ENCODE measurements at places on chromosomes 1 and 21.

DNA sequence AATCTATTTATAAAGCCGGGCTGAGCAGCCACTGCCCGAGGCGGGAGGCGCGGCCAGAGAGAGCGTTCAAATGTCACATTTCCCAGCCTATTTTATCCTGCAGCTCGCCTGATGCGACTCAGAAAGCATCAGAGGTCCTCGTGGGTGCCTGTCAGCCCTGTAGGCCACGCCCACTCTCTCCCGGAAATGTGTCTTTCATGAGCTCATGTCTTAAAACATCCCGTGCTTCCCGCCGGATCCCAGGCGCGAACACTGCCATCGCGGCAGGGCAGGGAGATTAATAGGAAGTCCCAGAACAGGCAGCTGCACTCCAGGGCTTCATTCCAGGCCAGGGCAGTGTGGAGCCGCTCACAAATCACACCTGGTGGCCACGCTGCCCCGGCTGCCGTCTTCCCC, 117.5 kb downstream of the PRDM16 start:
- DNase-seq: no peak

DNA sequence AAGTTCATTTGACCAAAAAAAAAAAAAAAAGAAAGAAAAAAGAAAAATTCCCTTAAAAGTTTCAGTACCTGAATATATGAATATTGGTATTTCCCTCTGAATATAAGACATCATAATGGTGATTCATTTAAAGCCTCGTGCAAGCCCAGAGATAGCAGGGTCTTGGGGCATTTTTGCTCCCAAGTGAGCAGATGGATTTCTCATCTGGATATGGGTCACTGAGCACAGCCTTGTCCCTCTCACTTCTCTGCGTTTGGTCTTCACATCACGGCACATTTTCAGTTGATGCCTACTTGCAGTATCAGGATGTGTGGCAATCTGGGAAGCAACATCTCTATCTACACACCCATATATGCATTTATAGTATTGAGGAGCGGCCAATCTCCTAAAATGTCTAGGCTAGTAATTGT, 12.7 kb downstream of the CD58 start:
- DNase-seq: no peak

GRCh38 chr1:200410566-200410878, 686 bp upstream of the ZNF281 start:
- no peak for DNase-seq

- DNase-seq: no peak
These were observed 11.3 kb downstream of the SYTL1 start for GRCh38 chr1:27353166-27353565.

DNA sequence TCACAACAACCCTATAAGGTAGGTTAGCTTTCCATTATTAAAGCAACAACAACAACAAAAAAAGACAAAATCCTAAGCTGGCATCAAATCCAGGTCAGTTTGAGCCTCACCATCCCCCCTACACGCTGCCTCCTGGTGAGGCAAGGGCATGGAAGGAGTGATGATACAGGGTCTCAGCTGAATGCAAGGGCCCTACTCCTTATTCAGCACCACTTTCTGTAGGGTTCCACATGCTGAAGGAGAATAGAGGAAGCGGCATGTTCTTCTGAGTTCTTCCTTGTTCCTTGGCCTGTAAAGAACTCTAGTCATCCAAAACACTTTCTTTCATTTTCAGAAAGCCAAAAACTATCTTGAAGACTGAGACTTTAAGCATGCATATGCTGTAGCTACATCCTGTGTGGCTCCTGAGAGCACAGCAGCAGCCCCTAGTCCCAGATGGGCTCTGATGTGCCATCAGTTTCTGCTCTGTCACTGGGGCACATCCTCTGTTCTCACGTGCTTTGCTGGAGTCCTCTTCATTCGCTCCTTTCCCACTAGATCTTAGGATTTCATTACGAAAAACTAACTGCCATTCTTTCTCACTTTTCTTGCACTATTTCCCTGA, 6.2 kb downstream of the ILDR2 start:
- DNase-seq: no peak

- no peak for DNase-seq
These were observed 8.9 kb downstream of the ERI3 start for GRCh38 chr1:44346184-44346583.

GRCh38 chr21:41242238-41242829, 74.3 kb upstream of the FAM3B start:
- no peak for DNase-seq

- DNase-seq: peak; percentile 92
These were observed 150.8 kb upstream of the PTGFR start for GRCh38 chr1:78340006-78340405.

GRCh38 chr1:59543211-59543668, 246.3 kb downstream of the FGGY start:
- DNase-seq: no peak

- no peak for DNase-seq
These were observed 453.1 kb upstream of the ZRANB2 start for GRCh38 chr1:71533950-71534349.

DNA sequence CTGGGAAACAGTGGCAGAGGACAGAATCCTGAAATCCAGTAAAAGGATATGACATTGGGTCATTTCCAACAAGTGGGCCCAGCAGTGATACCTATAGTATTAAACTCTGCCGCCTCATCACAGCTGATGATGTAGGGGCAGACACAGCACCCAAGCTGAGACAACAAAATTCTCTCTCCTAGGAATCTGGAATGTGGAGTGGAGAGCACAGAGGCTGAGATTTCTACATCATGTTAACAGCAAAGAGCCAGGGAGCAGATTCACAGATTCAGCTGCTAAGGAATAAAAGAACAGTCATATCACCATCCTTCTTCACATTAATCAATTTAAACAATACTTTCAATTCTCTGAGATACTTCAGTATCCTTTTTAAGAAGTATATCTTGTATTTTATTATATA, 61.9 kb downstream of the CRP start:
- peak; percentile 9 for DNase-seq

DNA sequence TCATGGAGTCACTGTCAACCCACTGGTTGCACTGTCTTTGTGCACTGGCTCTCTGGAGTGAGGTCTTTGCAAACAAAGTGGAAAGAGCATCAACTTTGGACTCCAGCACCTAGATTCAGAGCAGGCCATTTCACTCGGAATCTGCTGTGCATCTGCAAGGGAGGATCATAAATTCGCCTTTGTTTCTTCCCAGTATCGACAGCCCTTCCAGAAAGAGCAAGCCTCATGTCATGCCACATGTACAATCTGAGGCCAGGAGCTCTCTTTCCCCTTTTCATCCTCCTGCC, 853 bp upstream of the PCSK9 start:
- DNase-seq: no peak

DNA sequence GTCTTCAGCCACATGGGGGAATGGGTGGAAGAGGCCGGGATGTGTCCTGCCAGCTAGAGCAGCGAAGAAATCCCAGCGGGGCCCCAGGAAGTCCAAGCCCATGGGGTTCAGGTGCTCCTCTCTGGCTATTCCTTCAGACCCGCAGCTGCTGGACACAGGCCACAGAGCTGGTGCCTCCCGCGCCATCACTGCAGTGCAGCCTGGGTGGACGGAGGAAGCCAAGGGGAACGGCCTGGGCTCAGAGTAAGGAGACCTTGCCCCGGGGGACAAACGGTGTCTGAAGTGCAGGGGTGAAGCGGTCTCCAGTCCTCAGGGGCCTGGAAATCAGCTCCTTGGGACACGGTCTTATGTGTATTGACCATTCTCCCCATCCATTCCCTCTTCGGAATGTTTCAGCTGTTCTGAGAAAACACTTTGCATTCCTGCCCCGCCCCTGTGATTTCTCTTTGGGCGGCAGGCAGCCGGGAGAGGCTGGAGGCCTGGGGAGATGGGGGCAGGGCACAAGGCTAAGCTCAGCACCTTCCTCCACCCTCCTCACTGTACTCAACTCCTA, 18.4 kb downstream of the MTHFR start:
- peak; percentile 79 for DNase-seq

GRCh38 chr1:60402216-60402615, 328.6 kb upstream of the C1orf87 start:
- DNase-seq: no peak

DNA sequence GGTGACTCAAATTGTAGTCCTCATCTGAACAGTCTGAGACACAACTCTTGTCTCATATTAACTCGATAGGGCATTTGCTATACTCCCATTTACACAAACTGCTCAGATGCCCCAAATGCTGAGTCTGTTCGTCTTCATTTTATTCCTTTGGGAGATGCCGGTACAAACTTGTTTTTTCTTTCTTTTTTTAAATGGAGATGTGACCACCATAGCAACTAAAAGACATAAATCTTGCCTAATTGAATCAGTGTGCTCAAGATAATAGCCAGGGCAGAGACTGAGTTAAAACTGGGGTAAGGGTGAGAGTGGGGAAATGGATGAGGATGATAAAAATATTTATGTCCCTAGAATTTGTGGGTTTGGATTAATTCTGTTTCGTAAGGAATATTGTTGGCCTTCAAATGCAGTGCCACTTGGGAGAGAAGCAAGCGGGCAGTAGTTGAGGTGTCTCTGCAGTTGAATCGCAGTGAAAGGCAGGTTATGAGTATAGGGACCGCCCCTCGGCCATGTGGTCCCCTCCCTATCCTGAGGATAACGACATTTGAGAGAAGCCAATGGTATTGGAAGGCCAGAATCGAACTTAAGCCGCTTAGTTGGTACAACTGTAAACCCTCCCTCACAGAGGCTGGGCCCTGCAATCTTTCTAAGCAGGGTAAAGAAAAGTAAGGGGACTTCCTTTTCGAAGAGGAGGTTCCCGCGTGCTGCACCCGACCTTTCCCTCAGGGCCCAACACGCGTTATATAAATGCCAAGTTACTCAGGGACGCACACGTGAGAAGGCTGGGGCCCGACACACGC, 859 bp upstream of the LRRC8B start:
- no peak for DNase-seq

DNA sequence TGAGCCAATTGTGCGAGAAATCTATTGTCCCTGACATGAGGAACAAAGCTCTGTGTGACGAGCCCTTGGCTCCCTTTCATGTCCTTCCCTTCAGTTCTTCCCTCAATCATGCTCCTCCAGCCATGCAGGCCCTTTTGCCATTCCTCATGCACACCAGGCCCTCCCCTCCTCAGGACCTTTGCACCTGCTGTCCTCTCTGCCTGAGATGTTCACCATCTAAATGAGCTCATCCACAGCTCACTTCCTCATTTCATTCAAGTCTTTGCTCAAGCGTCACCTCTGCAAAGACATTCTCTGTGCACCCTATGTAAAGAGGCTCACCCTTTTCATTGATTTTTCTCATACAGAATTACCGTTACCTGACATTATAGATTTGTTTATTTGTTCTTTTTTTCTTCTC, 43.7 kb downstream of the C8B start:
- no peak for DNase-seq

GRCh38 chr1:224499204-224499603, 64.6 kb upstream of the WDR26 start:
- no peak for DNase-seq

DNA sequence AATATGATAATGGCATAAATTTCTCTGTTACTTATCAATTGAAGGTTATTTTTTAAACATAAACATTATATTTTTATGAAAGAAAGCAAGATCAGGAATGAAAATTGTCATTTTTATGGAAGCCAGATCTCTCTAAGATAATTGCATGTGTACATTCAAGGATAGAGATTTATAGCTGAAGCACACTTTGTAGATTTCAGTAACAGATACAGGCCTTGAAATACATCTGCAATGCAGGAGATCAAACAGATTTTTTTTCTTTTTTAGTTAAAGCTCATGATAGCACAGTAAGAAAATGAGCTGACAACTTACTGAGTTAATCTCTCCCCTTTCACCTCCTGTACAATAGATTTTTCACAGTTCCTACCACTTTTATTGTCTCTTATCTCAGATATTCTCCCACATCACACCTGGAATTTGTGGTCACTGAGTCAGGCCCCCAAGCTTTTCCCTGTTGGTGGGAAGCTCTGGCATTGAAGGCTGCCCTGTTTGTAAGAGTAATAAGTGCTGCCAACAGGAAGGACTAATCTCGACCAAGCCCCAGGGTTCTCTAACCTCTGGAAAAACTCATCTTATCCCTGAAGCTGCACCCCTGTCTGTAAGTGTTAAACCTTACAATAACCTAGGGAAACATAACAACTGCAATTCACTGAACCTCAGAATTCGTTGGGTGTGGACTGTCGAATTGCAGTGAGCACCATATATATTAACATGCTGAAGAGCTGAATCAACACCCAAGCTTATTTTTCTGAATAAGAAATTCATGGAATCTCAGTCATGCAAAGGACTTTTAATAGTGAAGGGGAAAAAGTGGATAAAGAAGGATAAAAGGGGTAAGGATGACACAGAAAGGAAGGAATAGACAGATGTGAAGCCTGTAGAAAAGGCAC, 599.0 kb downstream of the LMO4 start:
- DNase-seq: no peak

- peak; percentile 77 for DNase-seq
These were observed 222.5 kb downstream of the SLC45A1 start for GRCh38 chr1:8540261-8540941.

GRCh38 chr1:58460469-58460868, 86.1 kb downstream of the OMA1 start:
- peak; percentile 55 for DNase-seq

DNA sequence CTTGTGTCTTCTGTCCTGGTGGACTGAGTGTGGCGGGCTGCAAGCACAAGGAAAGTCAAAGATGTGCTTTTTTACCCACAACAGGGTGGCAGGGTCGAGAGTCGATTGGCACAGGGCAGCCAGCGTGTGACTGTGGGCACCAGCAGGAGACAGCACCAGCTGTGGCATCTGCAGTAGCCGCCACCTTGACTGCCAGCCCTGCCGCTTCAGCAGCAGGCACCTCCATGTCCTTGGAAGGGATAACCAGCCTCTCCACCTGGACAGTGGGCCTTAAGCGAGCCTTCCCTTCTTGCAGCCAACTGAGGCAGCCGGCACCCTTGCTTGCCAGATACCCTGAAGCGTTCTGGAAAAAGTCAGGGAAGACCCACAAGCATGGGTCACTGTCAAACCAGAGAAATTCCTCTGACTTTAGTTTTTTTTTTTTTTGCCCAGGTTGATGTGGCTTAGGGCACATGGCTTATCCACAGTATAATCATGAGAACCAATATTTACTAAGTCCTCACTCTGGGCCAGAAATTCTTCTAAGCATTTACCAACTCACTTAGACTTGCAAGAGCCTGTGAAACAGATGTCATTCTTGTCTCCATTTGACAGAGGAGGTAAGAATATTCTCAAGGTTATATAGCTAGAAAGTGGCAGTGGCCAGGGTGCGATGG, 30.1 kb upstream of the PTGFRN start:
- no peak for DNase-seq

DNA sequence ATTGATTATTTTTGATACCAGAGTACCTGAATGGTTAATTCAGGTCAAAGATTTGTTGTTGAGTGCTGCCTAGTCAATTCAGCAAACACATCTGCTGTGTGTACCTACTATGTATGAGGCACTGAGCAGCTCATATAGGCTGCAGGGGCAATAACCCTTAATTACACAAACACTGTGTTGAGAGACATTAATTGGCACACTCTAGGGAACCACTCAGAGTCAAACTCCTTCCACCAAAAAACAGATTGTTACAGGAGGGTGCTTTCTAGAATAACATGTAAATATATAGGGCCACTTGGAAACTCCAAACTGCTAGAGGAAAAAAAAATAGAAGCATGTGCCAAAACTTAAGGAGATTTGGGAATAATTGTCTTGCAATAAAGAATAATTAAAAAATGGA, 31.3 kb downstream of the UBE2U start:
- no peak for DNase-seq

- DNase-seq: no peak
These were observed 2.6 kb downstream of the WDR64 start for GRCh38 chr1:241654641-241655040.

GRCh38 chr1:80534606-80535360, 1266.0 kb upstream of the ADGRL2 start:
- no peak for DNase-seq

- DNase-seq: no peak
These were observed 18.7 kb downstream of the UBL4B start for GRCh38 chr1:110130989-110131388.

- DNase-seq: no peak
These were observed 5.2 kb downstream of the PRDX1 start for GRCh38 chr1:45516465-45516864.

Measured in EH (cell line).